HFFc6 (cell line): ENCODE measurements at places on chromosomes 11 and 22.

GRCh38 chr11:83097429-83098075 lies 25.9 kb upstream of the RAB30 start:
- no peak for DNase-seq
- peaks cover 20% of the 10 kb centered on the region for H3K4me1 ChIP-seq
- no peak overlapping the region for H3K27ac ChIP-seq
- H3K4me3 ChIP-seq: no peak overlapping the region
- no peaks in the 10 kb centered on the region for H3K36me3 ChIP-seq
- peaks cover 9% of the 10 kb centered on the region for H3K27me3 ChIP-seq

- H3K4me3 ChIP-seq: no peak overlapping the region
- H3K36me3 ChIP-seq: no peaks in the 10 kb centered on the region
- H3K4me1 ChIP-seq: no peaks in the 10 kb centered on the region
- peaks cover 2% of the 10 kb centered on the region for H3K27me3 ChIP-seq
- H3K27ac ChIP-seq: no peak overlapping the region
- DNase-seq: no peak
Measured at GRCh38 chr22:42132457-42132856, 1.8 kb upstream of the CYP2D6 start.

- H3K27ac ChIP-seq: no peak overlapping the region
- H3K36me3 ChIP-seq: peaks cover 33% of the 10 kb centered on the region
- no peaks in the 10 kb centered on the region; the same call in none of the 2 replicates for H3K27me3 ChIP-seq
- no peak for DNase-seq
- peaks cover 64% of the 10 kb centered on the region for H3K4me1 ChIP-seq
Measured at GRCh38 chr11:59761993-59762392, 6.8 kb downstream of the STX3 start.

DNA sequence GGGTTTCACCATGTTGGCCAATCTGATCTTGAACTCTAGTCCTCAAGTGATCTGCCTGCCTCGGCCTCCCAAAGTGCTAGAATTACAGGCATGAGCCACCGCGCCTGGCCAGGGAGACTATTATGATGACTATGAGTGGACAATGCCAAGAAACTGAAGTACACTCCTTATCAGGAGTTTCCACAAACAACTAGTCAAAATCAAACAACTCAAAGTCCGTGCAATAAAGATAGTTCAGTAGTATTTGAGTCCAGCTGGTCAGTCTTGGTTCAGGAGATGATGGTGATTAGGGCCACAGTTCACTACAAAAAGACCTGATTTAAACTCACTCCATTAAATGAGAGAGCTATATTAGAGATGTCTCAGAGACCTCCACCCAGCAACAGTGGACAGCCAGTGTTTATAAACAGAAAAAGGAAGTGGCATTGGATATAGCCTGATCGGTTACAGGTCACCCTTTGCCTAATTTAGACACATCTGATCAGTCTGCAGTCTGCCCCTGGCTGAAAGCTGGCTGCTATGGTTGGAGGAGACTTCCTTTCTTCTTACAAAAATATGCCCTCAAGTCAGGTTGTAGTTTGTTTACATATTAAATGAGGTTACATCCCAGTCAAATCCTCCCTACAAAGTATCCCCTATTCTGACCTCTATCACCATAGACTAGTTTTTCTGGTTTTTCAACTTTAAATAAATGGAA lies 17.0 kb downstream of the CD3E start:
- H3K4me1 ChIP-seq: peaks cover 7% of the 10 kb centered on the region
- no peaks in the 10 kb centered on the region for H3K36me3 ChIP-seq
- no peak overlapping the region for H3K27ac ChIP-seq
- peaks cover 12% of the 10 kb centered on the region for H3K27me3 ChIP-seq
- no peak for DNase-seq

DNA sequence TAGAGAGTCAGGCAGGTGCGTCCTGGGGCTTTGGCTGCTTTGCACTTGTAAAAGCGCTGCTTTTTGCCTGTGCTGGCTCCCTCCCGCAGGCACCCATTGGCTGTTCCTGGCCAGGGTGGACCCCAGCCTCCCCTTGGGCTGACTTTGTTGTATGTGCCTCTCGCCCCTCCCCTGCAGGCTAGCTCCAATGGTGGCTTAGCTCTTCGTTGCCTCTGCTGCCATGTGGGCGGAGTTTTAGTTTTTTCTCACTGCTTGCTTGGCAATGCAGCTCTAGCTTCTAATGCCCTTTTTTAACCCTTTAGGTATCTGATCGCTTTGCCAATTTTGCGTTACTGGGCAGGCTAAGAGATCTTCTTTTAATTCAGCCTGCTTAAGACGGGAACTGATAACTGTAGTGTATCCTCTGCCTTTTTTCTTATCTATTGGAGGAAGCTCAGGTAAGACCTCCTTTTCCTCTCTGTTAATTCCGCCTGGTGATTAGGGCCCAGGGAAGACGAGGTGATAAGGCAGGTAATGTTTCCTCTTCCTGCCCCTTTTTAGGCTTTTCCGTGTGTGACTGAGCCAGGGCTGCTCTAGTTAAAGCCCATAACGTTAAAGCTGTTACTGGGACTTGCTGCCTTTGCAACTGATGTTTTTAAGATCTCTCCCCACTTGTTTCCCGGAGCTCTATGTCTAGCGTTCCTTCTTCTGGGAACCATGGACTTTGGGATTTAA lies 11.7 kb upstream of the GLYATL1 start:
- H3K27me3 ChIP-seq: peaks cover 6% of the 10 kb centered on the region; the same call in 1 of the 2 replicates
- H3K4me3 ChIP-seq: peak overlapping the region; percentile 53
- no peaks in the 10 kb centered on the region for H3K36me3 ChIP-seq
- DNase-seq: no peak
